ENCODE measurements at places on chromosomes 1 and 21.

DNA sequence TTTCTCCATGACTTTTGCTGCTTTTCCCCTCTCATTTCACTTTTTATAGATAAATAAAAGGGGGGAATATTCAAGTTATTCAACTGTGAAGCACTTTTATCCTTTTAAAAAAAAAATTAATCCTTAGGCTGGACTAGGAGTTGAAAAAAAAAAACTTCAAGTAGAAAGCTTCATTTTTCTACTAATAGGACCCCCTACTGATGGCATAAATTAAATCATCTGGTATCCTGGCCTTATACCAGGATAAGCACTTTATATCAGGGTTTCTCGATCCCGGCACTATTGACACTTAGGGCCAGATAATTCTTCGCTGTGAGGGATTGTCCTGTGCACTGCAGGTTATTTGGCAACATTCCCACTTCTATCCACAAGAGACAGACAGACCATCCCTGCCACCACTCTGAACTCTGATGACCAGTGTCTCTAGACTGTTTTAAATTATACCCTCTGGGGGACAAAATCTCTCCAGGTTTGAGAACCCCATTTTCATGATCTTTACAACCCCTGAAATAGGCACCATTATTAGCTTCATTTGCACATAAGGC lies 17.6 kb downstream of the USP33 start:
- DNase-seq = no peak

GRCh38 chr1:171802207-171802606 lies 20.7 kb downstream of the METTL13 start:
- DNase-seq = no peak

GRCh38 chr1:179754041-179754624 lies 11.0 kb downstream of the FAM163A start:
- DNase-seq = no peak

GRCh38 chr21:41170442-41170841 lies 2.5 kb downstream of the BACE2 start:
- DNase-seq = peak; percentile 8

- DNase-seq = peak; percentile 50
Measured at GRCh38 chr1:202063093-202063492, 52.7 kb downstream of the ELF3 start.

DNA sequence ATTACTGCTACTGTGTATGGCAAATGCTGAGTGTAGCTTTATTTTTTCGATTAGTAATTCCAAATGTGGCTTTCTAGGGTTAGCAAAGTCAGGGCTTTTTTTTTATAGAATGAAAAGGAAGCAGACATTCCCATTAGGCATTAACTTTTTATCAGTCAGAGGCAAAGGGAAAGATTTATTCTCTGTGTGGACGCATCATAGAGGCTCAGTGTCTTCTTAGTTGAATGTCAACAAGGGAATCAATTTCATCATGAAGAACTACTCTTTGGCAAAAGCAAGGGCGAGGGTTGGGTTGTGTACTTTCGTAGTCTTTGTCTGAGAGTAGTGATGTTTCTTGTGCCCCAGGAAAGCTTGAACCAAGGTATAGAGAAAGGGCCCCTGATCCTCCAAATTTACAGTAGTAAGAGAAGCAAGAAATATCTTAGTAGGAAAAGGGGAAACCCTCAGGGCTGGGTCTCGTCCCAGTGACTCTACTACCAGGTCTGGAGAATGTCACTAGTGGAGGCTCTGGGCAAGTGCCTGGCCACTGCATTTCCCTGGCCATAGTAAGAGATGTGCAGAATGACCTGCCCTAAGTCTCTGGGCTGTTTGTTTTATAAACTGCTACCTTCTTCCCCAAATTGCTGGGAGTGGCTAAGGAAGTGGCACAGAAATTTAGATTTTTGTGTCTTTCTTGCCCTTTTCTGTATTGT lies 30.0 kb upstream of the MACF1 start:
- no peak for DNase-seq

GRCh38 chr1:176206006-176206960 lies 803 bp downstream of the COP1 start:
- no peak for DNase-seq

DNA sequence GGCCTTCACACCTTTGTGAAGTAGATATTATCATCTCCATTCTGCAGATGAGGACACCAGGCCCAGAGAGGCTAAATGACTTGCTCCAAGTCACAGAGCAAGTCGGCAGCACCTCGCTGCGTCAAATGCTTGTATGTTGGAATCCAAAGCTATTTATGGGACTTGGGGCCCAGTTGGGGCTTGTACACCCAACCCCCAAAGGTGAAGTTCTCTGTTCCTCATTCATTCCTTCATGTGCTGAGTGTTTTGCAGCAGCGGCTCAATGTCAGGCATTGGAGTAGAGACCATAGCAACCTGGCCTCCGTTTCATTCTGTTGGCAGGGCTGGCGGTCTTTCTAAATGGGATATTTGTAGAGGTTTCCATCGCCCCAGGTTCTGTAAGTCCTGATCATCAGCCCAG lies 113.4 kb upstream of the SLC25A33 start:
- no peak for DNase-seq

DNA sequence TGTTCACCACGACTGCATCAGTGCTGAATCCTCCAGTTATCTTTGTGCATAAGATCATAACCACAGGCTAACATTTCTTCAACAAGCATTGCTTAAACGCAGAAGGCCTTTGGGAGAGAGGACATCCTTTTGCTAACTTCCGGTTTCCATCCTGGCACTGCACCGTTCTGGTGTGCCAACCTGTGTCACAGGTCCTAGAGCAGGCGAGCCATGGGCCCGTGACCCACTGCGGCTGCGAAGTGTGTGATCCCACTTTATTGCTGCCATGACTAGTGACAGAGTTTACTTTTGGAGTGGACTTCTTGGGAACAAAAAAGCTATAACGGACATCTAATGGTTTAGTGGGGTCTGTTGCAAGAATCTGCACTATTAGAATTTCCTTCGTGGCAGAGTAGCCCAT lies 42.9 kb downstream of the ADAMTS5 start:
- no peak for DNase-seq

- no peak for DNase-seq
Measured at GRCh38 chr1:197781968-197782721, 6.9 kb upstream of the DENND1B start.

DNA sequence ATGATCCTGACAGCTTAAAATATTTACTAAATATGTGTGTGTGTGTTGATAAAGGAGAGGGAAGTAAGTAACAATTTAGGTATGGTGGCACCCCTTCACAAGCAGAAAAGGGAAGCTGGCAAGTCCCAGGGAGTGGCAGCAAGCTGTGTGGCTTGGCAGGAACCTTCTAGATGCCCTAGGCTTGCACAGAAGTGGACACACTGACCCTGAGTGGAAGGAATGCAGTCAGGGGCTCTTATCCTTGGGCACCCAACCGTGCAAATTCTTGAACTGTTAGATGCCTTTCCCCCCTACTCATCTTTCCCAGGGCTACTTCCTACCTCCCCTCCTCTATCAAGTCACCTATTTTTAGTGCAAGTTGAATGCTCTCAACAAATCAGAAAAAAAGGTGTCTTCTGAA lies 18.9 kb downstream of the ACP6 start:
- no peak for DNase-seq

- no peak for DNase-seq
Measured at GRCh38 chr21:33374080-33374449, 29.1 kb upstream of the IFNGR2 start.

DNA sequence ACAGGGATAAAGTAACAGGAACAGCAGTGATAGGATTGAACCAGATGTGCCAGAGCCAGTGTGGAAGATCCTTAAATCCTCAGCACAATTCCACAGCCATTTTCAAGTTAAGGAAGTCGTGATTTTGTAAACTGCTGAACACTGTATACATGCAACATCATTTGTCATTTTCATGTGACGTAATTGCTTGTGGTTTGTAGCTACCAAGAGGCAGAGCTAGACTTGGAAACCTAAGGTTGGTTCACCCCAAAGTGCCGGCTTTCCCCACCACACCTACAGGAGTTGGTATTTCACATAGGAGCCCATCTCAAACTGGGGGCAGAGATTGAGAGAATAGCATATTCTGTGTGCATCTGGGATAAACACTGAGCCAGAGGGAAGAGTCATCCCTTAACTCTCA lies 113.9 kb downstream of the CAPN8 start:
- DNase-seq = no peak

- no peak for DNase-seq
Measured at GRCh38 chr21:42684109-42684916, 30.9 kb downstream of the PDE9A start.

GRCh38 chr1:211135342-211135950 lies 1.5 kb upstream of the KCNH1 start:
- peak; percentile 64 for DNase-seq

- peak; percentile 38 for DNase-seq
Measured at GRCh38 chr1:8671306-8671917, 146.0 kb downstream of the RERE start.

- peak; percentile 88 for DNase-seq
Measured at GRCh38 chr1:148388260-148389026, 94.7 kb downstream of the PPIAL4G start.

- no peak for DNase-seq
Measured at GRCh38 chr1:111605576-111605975, 14.0 kb upstream of the RAP1A start.

- DNase-seq = no peak
Measured at GRCh38 chr1:172944931-172945330, 105.8 kb downstream of the TNFSF18 start.

DNA sequence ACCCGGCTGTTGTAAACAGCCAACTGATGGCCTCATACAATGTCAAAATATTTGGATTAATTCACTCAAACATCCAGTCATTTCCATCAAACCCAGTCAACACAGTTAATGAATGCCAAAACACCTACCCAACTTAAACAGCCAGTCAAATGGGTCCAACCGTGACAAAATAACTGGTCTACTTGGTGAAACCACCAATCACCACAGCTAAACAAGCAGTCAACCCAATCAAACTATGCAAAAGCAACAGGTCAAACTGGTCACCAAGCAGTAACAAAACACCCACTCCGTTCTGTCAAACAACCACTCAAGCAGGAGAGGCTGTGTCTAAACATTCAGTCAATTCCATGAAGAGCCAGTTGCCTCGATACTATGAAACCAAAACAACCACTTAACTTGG lies 119.2 kb downstream of the FOXD2 start:
- no peak for DNase-seq

DNA sequence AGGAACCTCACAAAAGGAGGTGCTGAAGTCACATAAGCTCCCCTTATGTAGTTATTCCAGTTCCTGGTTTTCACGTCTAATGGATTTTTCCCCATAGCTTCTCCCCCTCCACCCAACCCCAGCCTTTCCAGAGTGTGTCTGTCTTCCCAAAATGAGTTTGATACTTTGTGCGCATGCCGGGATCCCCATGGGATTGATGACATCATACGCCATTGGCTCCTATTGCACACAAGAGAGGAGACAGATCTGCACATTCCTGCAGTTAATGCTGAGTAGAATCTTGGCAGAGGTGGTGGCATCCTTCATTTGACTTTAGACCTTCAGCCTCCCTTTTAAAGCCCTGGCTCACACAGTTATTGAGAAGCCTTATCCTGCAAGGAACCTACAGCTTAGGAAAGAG lies 71.4 kb downstream of the DDR2 start:
- no peak for DNase-seq

DNA sequence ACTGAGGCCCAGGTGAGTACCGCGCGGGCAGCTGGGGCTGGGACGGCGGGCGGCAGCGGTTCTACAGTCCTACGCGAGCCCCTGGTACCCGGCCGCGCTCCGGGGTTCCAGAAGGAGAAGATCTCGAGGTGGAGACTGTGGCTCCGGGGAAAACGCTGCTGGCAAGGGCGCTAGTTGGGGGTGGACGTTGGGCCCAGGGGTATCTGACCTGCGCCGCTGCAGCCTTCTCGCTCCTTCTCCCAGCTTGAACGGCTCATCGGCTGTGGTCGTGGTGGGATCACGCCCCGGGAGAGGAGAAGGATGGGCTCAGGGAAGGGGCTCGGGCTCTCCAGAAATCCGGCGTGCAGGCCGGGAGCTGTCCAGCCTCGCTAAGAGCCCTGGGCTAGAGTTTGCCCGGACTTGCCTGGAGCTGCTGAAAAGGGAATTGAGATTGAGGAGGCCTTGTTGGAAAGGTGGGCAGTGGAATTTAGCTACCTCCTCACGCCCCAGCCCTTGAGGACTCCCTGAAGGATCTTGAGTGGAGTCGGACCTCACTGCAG lies 1.1 kb upstream of the POU3F1 start:
- DNase-seq = no peak

GRCh38 chr21:25215698-25216384 lies 391.4 kb downstream of the MRPL39 start:
- no peak for DNase-seq

GRCh38 chr1:16117369-16117768 lies 38.5 kb downstream of the EPHA2 start:
- DNase-seq = no peak

DNA sequence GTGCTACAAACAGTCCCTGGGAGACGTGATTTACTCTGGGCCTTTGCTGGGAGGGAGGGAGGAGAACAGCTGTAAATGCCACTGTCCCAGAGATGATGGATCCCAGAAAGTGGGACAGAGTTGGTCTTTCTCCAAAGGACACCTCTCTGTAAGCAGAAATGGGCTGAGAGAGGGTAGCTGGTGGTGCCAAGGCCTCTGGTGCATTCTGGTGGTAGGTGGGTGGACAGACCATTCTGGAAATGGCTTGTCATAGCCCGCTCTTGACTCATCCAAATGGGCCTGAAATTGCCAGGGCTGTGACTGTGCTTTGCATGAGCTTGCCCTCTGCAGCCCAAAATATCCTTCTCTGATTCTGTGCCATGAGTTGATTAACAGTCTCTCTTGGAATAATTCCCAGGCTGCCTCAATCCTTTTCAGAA lies 36.1 kb downstream of the CCDC185 start:
- no peak for DNase-seq

DNA sequence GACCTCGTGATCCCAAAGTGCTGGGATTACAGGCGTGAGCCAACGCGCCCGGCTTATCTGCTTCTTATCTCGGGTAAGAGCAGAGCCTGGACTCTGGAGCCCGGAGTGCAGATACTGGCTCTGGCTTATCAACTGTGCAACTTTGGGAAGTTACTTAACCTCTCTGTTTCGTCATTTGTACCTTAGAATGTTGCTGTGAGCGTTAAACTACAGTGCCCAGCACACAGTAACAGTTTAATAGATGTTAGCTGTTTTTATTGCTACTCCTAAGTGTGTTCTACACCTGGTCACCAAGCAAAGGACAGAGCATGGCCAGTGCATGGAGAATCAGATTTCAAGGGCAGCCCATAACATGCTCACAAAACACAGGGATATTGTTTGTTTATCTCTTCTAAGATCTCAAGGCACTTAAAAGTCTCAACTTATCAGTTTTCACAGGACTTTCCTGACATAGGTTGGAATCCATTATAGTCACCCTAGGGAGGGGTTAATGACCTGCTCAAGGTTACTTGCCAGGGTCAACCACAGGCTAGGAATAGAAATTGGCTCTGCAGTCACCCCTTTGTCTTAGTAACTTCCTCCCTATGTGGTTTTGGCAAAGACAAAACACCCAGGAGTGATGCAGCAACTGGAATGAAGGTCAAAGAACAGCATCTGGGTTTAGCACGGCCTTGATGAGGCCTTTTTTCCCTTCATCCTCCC lies 22.5 kb upstream of the SRP9 start:
- DNase-seq = peak; percentile 58
